ENCODE measurements at places on chromosomes 11 and 22.

DNA sequence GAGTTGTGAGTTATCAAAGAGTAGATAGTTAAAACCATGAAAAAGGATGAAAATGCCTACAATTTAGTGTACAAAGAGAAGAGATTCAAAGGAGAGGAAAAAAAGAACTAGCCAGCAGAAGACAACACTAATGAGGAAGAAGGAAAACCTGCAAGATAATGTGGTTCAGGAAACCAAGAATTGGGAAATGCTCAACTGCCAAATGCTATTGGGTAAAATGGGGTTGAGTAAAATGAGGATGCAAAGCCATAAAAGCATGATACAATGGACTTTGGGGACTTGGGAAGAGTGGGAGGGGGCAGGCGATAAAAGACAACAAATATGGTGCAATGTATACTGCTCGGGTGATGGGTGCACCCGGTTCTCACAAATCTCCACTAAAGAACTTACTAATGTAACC lies 7.6 kb upstream of the OR52K2 start:
- DNase-seq = no peak

GRCh38 chr22:38017939-38018885 lies 33.9 kb upstream of the SOX10 start:
- no peak for DNase-seq

- DNase-seq = no peak
These were observed 44.6 kb downstream of the MRE11 start for GRCh38 chr11:94449029-94449428.

GRCh38 chr11:21783954-21784353 lies 408.9 kb upstream of the ANO5 start:
- no peak for DNase-seq

GRCh38 chr11:45446998-45447397 lies 160.9 kb upstream of the SYT13 start:
- no peak for DNase-seq

- DNase-seq = no peak
These were observed 4.6 kb upstream of the RNF185 start for GRCh38 chr22:31155422-31155821.

GRCh38 chr11:68470304-68470811 lies 9.8 kb downstream of the PPP6R3 start:
- DNase-seq = no peak

DNA sequence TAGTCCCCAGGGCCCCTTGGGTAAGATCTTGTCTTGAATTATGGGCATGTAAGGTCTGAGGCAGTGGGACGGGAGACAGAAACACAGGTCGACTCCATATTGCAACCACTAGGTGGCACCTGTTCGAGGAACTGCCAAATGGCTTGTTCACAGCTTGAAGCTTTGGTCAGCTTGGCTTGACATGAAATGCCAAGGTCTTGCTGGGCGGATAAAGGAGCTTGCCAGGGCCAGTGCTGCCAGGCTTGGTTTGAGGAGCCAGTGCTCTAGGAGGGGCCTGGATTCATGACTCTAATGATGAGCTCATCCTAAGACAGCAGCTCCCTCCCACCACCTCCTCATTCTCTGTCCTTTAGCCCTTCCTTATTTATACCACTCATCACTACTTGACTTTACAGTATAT lies 11.9 kb upstream of the NRIP3 start:
- peak; percentile 13 for DNase-seq

- no peak for DNase-seq
These were observed 193.7 kb downstream of the OPCML start for GRCh38 chr11:133338588-133338987.

DNA sequence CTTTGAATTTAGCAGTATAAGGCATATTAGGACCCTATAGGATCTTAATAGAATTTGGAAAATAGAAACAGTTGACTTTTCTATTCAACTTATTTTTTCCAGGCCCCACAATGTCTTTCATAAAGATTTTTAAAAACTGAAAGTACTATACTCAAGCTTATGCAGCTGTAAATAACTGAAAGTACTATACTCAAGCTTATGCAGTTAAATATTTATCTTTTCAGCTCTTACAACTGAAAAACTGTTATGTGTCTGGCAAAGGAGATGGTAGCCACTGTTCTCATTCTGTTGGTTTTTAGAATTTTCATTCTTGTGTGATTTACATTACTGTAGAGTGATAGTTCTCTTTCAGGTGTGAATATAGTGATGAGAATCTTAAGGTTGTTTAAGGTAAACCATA lies 16.5 kb downstream of the HIPK3 start:
- DNase-seq = no peak

DNA sequence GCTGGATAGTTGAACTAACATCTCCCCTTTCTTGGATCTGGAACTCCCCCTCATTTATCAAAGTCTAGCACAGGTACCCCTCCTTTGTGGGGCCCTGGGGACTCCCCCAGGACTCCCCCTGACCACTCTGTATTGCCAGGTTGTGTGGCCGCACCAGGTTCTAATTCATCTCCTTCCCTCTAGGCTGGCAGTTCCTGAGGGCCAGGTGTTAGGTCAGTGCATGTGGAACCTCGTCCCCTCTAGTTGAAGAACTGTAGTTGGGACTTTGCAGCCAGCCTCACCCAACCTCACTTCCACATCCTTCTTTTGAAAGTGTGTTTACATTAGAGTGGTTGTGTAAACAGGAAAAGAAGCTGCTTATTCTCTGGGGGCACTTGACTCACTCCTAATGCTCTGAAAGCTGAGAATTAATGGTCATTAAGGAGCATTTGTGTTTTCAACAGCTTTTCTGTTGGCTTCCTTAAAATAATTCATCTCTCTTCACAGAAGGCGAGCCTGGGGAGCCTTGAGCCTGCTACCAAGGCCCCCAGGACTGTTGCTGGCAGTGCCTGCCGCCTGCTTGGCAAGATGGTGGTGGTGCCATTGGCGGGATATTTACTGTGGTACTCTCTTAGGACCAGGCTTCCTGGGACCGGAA lies 11.8 kb downstream of the UPB1 start:
- no peak for DNase-seq

DNA sequence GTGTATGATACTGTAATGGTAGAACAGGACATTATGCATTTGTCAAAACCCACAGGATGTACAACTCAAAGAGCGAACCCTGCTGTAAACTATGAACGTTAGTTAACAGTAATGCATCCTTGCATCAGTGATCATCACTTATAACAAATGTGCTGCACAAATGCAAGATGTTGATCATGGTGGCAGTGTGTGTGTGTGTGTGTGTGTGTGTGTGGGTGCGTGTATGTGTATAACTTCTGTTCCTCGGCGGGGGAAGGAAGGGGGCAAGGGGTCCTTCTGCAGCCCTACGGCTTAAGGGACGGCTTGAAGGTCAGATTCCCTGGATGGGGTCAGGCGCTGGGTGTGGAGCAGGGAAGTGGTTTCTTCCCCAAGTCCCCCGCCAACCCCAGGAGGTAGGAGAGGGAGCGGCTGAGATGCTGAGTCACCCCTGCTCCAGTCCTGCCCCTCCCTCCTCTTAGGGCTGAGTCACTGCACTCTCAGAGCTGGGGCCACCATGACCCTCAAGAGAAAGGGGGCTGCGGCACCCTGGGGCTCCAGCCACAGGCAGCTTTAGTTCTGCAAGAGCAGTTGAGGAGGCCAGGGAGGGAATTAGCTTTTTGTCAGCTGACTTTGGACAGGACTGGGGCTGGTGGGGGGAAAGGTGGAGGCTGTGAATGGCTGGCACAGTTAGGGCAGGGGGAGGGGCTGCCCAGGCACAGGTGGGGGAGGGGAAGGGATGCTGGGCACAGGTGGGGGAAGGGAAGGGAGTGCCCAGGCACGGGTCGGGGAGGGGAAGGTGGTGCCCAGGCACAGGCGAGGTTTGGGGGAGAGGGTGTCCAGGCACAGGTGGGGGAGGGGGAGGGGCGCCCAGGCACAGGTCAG lies 8.8 kb upstream of the CTSD start:
- peak; percentile 50 for DNase-seq

DNA sequence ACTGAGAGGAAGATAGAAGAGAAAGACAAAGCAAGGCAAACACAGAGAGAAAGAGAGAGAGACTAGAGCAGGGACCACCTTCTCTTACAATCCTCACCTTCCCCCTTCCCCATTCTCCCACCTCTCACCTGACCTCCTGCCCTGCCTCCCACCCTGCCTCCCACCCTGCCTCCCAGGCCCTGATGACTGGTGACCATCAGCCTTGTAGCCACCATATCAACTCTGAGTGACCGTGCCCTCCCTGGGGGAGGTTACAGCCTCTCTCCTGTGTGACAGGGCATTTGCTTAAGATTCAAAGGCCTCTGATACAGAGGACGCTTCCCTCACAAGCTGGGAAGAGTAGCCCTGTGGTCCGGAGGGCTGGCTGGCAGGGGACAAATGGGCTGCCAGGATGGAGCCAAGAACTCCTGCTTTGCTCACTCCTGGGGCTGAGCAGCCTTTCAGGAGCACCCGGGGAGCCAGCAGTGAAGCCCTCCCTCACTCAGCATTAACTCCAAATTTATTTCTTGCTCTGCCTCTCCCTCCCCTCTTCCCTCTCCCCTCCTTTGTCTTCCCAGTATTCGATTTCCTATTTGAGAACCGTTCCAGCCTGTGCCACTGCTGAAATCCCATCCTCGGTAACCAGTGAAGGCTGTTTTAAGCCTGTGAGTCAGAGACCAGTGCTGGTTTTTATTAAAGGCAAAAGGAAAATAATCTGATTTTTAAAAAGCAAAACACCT lies 125.2 kb upstream of the SYT13 start:
- DNase-seq = no peak

DNA sequence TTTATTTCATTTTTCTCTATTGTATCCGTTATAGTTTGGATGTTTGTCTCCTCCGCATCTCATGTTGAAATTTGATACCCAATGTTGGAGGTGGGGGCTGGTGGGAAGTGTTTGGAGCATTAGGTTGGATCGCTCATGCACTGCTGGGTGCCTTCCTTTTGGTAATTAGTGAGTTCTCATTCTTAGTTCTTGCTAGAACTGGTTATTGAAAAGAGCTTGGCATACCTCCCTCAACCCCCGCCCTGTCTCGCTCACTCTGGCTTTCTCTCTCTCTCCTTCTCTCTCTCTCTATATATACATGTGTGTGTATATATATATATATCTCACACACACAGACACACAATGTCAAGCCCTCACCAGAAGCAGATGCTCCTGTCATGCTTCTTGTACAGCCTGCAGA lies 978.7 kb downstream of the DLG2 start:
- no peak for DNase-seq

GRCh38 chr11:125902277-125902926 lies 604 bp downstream of the PUS3 start:
- DNase-seq = no peak

DNA sequence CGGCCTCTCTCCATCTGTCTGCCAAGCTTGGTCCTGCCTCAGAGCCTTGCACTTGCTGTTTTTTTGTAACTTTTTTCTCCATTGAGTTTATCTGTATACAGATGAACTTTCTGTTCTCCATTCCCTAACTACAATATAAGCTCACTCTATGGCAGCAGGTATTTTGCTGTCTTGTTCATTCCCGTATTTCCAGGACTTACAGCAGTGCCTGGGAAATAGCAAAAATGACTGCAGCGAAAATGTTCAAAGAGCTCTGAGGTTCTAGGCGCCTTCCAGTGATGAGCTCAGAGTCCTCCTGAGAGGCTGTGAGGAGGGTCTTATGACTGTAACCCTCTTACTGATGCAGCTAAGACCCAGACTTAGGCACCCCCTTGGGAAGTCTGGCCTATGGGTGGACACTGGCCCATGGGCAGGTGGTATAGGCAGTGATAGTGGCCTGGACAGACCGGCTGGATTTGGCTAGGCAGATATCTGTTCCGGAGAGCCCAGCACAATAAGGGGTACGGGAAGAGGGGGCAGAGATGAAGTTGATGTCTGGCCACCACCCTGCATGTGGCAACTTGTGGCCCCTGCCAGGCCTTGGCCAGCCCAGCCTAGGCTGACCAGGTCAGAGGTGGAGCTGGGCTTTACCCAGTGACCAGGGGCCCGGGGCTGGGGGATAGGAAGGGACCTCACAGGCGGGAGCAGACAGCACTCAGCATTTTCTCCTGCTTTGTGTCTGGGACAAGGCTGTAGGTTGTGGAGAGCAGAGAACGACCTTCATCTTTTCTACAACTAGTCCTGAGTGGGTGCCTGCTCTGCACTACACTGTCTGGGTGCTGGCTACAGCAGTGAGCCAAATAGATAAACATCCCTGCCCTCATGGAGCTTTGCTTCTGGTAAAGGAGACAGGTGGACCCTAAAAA lies 4.6 kb downstream of the ATF4 start:
- DNase-seq = no peak

- DNase-seq = no peak
These were observed 43.7 kb downstream of the PPP2R1B start for GRCh38 chr11:111722501-111722900.

DNA sequence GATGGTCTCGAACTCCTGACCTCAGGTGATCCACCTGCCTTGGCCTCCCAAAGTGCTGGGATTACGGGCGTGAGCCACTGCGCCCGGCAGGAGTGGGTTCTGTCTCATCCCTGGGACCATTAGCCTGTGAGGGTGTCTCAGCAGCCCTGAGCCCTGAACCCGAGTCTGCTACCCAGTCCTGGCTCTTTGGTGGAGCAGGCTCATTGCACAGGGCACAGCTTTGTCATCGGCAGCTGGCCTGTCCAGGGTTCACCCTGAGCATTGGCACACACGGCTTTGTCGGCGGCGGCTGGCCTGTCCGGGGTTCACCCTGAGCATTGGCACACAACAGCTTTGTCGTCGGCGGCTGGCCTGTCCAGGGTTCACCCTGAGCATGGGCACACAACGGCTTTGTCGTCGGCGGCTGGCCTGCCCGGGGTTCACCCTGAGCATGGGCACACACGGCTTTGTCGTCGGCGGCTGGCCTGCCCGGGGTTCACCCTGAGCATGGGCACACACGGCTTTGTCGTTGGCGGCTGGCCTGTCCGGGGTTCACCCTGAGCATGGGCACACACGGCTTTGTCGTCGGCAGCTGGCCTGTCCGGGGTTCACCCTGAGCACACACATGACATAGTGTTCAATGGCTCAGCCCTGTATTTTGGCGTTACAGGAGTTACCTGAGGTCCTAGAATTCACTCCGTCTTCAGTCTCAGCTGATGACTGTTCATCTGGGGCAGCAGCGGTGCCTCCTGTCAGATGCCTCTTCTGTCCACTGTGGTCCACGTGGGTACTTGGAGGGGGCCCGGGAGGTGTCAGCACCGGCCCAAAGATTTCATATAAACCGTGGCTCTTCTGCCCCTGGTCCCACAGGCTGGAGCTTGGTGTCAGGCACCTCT lies 1082.5 kb downstream of the BRD1 start:
- no peak for DNase-seq

DNA sequence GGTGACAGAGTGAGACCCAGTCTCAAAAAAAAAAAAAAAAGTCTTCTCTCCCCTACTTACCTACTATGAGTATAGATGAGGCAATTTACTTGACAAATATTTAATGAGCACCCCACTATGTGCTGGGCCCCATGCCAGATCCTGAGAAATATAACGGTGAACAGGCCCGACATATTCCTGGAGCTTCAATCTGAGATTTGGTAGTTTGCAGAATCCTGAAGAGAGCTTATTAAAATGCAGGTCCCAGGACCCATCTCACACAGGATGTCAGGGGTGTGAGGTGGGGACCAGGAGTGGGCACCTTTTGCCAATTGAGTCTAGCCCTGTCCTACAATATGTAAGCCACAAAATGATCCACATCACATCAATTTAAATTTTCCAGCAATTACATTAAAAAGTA lies 44.0 kb downstream of the KCNJ4 start:
- DNase-seq = no peak
